ENCODE measurements at places on chromosomes 13 and 19.
A peak's percentile ranks its signal among the peaks of the same experiment; 100 is the strongest.

GRCh38 chr19:13091400-13092157 lies 11.1 kb downstream of the LYL1 start:
- DNase-seq: no peak

DNA sequence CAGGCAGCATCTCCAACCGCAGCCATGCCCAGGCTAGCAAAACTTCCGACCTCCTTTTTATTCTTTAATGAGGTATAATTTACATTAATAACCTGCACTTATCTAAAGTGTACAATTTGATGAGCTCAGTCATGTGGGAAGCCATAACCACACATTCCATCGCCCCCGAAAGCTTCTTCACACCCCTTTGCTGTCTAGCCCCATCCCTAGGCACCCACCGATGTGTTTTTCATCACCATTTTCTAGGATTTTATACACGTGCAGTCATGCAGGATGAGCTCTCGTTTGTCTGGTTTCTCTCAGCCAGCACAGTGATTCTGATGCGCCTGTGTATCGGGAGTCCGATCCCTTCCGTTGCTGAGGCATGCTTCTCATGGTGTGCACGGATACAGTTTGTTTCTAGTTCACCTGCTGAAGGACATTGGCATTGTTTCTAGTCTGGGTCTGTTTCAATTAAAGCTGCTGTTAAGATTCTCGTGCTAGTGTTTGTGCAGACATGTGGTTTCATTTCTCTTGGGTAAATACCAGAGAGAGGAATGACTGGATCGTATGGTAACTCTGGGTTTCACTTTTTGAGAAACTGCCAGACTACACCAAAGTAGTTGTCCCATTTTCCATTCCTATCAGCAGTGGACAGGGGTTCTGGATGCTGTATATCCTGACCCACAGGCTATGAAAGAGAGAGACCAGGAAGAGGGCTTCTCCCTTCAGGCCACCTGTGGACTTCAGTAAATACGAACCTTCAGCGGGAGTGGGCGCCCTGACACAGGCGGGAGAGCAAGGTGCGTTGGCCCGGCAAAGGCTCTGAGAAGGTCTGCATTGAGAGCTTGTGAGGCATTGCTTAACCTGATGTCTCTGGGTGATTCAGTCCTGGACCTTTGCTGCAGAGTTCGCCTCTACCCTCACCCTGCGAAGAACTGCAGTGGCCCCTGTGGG lies 4.9 kb downstream of the AP1M1 start:
- no peak for DNase-seq

- no peak for DNase-seq
These were observed 9.4 kb downstream of the PDE4C start for GRCh38 chr19:18216789-18217188.

DNA sequence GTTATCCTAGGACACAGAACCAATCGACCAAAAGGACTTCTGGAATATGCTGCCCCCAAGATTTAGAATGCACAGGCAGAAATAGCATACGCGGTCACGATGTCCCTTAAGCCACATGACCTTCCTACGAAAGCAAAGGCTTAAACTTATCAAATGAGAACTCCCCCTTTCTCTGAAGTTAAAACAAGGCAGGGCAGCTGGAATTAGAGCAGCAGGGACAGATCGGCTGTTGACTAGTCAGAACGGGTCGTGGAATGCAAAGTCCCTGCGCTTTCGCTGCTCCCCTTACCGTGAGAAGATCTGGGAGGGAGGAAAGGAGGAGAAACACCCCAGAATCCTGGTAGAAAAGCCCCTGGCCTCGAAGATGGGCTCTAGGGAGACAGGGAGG lies 799 bp upstream of the USPL1 start:
- DNase-seq: peak; percentile 9

- no peak for DNase-seq
These were observed 338.7 kb downstream of the IRS2 start for GRCh38 chr13:109447667-109448066.

GRCh38 chr19:14138576-14139265 lies 2.3 kb upstream of the ASF1B start:
- no peak for DNase-seq

DNA sequence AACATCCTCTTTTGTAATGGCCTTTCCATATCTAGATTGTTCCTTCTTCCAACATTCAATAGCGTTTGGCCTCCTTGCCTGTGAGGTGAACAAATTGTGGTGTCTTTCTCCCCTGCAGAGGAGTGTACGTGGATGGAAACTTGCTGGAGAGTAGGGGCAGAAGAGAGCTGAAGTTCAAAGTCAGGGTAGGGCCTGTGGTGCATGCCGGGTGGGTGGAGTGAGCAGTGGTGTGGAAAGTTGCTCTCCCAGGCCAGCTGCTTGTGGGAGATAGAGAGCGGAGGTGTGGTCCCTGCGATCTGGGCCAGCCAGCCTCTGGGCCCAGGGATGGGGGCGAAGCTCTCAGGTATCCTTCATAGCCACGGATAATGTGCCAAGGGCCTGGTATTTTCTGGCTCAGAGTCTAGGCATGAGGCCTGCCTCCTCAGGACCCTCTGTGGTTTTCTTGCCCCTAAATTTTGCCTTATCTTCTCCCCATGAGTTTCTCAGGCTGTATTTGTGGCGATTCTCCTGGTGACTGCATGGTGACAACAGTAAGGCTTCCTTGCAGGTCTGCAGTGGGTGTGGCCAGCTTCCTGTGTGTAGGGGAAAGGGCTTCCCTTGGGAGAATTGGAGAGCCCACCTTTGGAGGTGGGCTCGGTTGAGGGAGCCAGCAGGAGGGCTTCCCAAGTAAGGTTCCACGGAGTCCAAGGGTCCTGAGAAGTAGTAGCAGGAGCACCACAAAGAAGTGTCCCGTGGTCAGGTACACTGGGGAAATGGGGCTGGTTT lies 6.7 kb downstream of the RGCC start:
- no peak for DNase-seq

DNA sequence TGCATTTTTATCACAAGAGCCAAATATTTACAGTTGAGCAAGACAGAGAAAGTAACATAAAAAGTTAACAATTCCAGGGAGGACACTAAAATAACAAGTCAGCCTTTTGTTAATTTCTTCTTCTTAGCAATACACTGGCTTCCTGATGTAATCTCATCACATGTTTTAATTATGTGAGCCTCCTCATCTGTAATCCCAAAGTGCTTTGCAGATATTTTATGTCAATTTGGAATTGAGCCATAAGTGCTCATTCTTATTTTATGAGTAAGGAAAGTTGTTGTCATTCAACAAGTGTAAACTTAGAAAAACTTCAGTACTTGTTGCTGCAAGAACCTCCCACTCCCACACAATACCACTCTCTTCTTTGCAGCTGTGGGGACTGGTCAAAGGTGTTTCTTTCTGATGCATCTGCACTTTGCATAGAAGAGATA lies 223.6 kb downstream of the GPC6 start:
- no peak for DNase-seq

GRCh38 chr13:25846222-25846984 lies 205.4 kb downstream of the SHISA2 start:
- no peak for DNase-seq

DNA sequence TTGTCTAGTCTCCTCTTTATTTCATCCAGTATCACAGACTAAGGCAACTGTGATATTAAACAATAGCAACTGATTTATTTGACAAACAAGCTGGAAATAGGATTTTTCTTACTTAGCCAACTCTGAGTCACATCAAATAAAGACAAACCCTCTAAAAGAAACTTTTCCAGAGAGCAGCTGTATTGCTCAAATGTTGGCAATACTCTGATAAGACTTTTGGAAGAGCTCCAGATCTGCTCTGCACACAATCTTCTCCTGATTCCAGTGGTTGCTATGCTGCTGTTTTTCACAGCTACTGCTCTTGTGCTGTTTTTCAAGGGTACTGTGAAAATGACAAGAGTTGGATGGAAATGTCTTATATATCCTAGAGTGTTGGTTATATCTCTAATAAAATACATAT lies 1479.2 kb downstream of the SLITRK5 start:
- DNase-seq: no peak

DNA sequence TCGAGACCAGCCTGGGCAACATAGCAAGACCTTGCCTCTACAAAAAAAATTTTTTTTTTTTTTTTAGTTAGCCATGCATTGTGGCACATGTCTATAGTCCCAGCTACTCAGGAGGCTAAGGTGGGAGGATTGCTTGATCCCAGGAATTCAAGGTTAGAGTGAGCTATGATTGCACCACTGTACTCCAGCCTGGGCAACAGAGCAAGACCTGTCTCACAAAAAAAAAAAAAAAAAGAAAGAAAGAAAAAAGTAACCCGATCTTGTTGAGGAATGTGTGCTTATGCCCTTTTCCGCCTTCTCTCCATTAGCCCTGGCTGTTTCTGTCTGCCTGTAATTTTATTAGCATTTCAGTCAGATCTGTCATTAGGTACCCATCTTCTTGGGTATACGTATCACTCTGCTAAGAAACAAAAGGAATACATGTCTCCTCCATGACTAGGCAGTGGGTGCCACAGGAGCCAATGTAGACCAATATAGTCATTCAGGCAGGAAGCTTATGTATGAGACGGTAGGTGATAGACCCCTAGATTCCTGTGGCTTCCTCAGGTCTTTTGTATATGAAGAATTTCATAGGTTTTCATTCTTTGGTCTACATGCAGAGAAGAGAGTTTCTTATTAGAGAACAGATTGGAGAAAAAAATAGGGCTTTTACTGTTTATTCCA lies 59.6 kb upstream of the NPAS1 start:
- no peak for DNase-seq

GRCh38 chr13:67367399-67367798 lies 137.3 kb upstream of the PCDH9 start:
- DNase-seq: no peak

DNA sequence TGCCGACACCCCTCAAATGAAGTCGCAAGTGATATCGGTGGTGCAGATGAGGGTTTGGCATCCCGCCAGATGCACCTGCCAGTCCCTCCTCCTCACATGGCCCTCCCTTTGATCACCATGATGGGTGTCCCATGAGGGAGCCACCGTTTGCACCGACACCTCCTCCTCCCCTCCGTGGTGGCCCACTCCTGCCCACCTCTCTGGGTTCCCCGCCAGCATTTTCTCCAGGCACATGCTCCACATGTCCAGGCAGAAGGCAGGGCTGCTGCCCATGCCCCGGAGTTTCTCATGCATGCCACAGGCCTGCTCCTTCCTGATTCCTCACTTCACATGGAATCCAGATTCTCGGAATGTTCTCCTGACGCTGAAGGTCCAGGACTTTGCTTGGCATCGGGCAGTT lies 49.3 kb downstream of the COL4A2 start:
- no peak for DNase-seq

GRCh38 chr13:40508767-40509342 lies 157.6 kb downstream of the FOXO1 start:
- DNase-seq: no peak

DNA sequence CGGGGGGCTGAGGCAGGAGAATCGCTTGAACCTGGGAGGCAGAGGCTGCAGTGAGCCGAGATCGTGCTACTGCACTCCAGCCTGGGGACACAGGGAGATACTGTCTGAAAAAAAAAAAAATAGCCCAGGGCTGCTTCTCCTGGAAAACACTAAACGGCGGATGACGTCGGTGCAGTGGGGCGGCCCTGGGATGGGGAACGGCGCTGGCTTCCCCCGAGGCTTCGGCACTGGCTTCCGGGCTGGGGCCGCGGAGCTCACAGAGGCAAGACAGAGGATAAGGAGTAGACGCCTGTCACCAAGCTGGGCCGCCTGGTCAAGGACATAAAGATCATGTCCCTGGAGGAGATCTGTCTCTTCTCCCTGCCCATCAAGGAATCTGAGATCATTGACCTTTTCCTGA lies 5.0 kb downstream of the PRSS57 start:
- DNase-seq: no peak

DNA sequence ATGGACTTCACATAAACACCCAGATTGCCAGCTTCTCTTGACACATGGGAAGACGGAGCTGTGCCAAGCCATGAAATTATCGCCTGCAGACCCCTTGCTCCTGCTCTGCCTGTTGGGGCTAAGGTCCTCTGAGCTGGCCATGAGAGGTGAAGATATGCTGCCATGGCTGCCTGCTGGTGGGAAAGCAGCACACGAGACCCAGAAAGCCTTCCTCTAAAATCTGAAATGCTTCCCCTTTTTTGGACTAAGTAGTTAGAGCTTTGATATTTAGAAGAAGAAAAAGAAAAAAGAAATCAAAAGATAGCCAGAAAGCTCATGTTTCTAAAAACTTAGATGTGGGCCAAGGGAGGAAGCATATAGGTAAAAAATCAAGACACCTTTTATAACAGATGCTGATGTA lies 11.2 kb downstream of the WDFY2 start:
- DNase-seq: no peak

DNA sequence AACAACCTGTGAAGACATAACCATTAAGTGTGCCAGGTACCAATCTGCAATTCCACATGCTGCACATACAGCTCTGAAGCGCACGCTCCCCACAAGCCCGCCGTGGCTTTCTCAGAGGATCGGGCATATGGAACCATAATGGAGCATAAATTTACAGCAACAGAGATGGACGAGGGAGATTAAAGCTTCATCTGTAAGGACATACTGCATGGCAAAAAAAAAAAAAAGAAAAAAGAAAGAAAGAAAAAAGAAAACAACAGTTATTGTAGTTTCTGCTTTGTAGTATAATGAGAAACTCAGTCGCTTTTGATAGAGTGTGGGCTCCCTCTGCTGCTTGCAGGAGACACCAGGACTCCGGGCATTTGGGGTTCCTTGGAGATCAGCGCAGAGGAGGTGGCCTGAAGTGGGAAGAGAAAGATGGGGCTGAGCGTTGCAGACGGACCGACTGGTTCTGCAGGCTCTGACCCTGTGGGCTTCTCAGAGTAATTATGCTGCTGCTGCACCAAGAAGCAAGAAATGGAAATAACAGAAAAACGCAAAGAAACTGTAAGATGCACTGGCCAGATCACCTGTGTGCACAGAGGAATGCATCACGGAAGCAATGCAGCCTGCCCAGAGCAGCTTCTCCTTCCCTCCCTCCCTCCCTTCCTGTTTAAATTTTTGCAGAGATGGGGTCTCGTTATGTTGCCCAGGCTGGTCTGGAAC lies 10.8 kb upstream of the PDCD5 start:
- DNase-seq: peak; percentile 23

- peak; percentile 47 for DNase-seq
These were observed 413.9 kb downstream of the COG6 start for GRCh38 chr13:40069173-40070044.

DNA sequence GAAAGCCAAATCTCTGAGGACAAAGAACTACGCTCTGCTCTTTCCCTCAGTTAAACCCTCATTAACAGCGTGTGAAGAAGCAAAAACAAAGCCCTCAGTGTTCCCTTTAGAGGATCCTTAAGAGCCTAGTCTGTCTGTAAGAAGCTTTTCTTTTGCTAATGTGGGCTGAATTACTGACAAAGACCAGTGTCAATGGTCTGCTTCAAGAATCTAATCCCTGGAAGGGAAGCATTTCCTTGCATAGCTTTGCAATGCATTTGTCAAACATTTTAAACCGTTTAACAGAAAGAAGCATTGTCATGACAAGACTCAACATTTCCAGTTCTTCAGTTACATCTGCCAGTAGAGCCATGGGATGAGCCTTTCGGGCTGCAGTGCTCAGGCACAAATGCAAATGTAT lies 64.9 kb downstream of the EDNRB start:
- DNase-seq: no peak
